ENCODE measurements at places on chromosomes 7 and 10.

DNA sequence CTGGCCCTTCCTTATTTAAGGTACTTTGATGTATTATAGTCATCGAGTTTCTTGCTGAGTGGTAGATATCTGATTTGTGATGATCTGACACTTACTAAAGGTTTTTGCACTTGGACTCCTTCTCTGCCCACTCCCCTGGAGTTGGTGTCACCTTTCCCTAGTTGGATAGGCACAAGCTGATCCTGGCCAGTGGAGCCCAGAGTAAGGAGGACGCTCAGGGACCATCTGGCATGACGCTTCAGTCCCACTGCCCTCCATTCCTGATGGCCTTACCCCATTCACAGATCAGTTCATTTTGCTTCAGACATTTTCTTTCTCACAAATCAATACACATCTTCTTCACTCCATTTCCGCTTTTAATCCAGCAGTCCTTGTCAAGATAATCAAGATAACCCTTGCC is 20.1 kb downstream of the ASB15 start:
- DNase-seq = no peak

- no peak for DNase-seq
These were observed 10.7 kb upstream of the UCN3 start for GRCh38 chr10:5354068-5354467.

DNA sequence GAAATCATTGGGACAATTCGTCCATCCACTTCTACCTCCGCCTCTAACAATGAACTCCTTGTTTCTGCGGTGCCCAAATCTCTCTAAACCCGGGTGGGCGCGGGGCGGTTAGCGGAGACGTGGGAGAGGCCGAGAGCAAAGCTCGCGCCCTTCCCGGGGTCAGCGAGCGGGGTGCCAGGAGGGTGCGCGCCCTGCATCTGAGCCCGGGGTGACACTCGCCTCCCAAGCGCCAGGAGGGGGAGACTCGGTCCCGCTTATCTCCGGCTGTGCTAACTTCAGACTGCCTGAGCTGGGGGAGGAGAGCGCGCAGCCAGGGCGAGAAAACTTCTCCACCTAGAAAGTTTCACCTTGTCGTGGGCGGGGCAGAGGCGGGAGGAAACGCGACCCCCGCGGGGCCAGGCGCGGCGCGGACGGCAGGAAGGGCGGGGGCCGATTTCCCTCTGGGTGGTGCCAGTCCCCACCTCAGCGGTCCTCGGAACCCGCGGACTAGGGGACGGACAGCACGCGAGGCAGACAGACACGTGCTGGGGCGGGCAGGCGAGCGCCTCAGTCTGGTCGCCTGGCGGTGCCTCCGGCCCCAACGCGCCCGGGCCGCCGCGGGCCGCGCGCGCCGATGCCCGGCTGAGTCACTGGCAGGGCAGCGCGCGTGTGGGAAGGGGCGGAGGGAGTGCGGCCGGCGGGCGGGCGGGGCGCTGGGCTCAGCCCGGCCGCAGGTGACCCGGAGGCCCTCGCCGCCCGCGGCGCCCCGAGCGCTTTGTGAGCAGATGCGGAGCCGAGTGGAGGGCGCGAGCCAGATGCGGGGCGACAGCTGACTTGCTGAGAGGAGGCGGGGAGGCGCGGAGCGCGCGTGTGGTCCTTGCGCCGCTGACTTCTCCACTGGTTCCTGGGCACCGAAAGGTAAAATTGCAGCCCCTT is at the start of gene MET:
TSS of gene MET (plus strand) at position 516 of the 915 bp plus-strand sequence. CDS start 26,889 bp downstream, outside the sequence.
- peak; percentile 65 for DNase-seq

- DNase-seq = no peak
These were observed 95.9 kb downstream of the OTUD1 start for GRCh38 chr10:23534761-23535160.

DNA sequence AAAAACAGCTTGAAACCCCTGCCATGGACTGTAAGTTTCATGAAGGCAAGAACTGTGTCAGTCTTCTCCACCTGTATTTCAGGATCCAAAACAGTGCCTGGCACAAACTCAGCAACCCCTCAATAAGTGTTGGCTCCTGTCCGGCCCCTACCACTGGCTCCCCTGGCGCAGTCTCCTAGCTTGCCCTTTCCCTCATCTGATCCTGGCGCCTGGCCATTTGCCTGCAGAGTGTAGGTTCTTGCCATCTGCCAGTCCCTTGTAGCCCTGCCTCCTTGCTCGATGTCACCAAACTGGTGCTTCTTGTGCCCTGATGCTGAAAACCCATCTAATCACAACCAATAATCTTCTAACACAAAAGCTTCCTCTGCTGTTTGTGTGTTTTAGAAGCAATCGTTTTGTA is 60.4 kb downstream of the LGI1 start:
- DNase-seq = no peak

- peak; percentile 20 for DNase-seq
These were observed 163.3 kb downstream of the GRID1 start for GRCh38 chr10:86203162-86203905.

GRCh38 chr7:130207033-130207432 is 627 bp upstream of the SSMEM1 start:
- peak; percentile 19 for DNase-seq

- DNase-seq = no peak
These were observed 44.2 kb upstream of the CFAP46 start for GRCh38 chr10:132986576-132986975.

DNA sequence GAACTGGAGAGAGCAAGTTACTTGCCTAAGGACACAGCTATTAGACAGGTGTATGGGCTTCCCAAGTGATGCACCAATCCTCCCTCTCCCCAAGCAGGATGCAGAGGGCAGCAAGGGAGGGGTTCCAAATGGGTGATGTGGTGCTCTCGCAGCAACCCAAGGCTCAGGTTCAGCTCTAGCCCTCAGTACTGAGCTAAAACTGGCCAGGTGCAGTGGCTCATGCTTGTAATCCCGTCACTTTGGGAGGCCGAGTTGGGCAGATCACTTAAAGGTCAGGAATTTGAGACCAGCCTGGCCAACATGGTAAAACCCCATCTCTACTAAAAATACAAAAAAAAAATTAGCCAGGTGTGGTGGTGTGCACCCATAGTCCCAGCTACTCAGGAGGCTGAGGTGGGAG is 40.7 kb downstream of the GPRIN2 start:
- no peak for DNase-seq

DNA sequence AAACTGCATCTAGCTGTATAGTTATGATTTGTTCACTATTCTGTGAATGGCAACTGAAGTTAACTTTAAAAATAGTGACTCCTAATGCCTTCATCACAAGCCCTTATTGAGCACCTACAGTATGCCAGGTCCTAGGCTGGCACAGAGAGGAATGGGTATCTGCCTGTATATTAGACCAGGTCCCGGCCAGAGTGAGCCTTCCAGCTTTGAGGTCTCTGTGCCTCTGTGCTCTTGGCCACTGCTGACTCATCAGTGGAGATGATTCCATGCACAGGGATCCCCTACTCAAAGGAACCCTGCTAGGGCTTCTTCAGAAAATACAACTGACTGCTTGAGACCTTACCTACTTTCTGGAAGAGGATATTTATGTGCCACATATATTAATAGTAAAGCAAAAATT is 118.4 kb downstream of the GFRA1 start:
- no peak for DNase-seq

GRCh38 chr7:122304996-122305421 is 459 bp upstream of the FEZF1 start:
- DNase-seq = no peak

DNA sequence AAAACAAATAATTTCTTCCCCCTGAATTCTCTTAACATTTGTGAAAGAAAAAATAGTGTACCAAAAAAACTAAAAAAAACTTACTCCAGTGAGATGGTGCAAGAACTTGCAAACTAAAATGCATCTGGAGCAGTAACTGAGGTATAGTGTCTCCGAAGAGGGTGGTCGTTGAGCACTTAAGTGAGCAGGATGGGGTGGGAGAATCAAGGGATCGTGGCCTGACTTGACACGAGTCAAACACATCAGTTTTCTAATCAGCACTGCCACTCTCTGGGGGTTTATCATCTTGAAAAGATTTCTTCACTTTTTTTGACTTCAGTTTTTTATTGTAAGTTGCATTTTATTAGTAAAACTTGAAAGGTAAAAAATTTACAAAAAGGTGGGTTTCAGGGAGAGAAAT is 2.5 kb downstream of the ZNF273 start:
- DNase-seq = peak; percentile 49
